ENCODE measurements at places on chromosomes 6 and 20.

- DNase-seq = no peak
Observed at GRCh38 chr6:33739571-33739970, 7.1 kb downstream of the IP6K3 start.

DNA sequence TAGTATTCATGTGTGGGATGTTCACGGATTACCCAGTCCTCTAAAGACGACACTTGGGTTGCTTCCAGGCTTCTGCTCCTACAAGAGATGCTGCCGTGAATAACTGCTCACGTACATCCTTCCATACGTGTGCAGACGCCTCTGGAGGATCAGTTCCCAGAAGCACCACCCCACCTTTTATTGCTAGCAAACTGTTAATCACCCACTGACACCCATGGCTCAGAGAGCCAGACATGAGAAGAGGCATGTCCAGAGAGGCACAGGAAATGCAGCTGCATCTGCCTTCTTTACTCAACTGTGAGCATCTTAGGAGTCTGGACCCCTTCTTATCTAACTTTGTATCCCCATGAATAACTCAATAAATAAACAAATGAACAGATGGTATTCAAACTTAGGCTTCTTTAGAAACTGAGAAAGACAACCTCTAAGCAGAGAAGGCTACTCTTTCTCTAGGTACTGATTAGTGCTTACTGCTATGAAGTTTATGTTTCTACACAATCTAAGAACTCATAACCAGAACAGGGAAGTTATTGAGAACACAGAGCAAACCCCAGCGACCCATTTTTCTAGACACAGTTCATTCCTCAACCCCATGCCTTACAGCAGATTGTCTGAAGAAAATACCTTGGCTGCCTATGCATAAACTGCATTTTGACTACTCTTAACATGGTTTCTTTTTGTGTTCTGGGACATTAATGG, 228.7 kb upstream of the RREB1 start:
- DNase-seq = no peak

- DNase-seq = no peak
Observed at GRCh38 chr20:63831993-63832686, 1.1 kb upstream of the ZBTB46 start.

DNA sequence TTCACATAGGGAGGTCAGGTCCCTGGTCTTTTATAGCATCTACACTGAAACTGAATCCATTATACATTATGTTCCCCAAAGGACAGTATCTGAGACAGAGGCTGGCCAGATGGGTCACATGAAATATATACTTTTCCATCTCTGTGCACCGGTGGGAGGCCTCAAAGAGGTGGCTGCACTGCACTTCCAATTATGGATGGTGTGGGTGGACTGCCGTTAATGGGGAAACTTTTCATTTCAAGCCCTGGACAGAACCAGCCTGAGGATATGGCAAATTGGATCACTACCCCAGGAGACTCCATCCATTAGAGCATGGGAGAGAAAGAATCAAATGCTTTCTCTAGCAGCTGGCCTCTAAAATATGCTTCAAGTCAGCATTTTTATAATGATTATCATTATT, 280.5 kb upstream of the OPRM1 start:
- DNase-seq = no peak

- no peak for DNase-seq
Observed at GRCh38 chr20:63107449-63108200, 100.9 kb upstream of the BHLHE23 start.

GRCh38 chr6:134768931-134769330, 181.0 kb downstream of the ALDH8A1 start:
- DNase-seq = no peak

DNA sequence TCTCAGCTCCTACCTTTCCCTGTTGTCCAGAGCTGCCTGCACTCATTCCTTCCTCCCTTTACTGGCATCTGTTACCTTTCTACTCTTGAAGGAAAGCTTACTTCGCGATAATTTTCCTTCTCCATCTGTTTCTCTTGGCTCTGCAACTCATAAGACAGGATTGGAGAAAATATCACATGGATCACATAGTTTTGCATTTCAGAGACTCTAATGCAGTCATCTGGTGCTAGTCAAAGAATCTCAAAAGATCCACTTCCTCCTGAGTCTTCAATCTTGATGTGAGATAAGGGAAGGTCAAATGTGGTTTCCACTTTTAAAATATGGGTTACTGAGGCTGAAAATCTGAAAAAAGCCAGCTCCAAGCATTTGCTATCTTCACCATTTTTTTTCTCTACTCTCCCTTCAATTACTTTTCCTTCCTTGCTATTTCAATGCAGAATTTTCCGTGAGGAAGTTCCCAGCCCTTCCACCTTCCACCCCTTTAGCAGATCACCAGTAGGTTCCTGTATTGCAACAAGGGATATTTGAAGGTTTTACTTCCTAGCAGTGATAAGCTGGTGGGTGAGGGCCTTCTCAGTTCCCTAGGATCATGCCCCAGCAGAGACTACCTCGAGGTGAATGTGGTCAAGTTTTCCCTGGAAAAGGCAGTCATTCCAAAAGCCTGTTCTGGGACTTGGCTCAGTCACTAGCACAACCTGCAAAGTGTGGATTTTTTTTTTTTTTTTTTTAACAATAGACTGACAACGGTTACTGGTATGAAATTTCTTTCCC, 62.8 kb upstream of the LRRC1 start:
- no peak for DNase-seq

- DNase-seq = no peak
Observed at GRCh38 chr6:151142676-151143075, 97.1 kb upstream of the AKAP12 start.

GRCh38 chr6:39430871-39431523, 108.5 kb upstream of the KCNK16 start:
- DNase-seq = peak; percentile 72

DNA sequence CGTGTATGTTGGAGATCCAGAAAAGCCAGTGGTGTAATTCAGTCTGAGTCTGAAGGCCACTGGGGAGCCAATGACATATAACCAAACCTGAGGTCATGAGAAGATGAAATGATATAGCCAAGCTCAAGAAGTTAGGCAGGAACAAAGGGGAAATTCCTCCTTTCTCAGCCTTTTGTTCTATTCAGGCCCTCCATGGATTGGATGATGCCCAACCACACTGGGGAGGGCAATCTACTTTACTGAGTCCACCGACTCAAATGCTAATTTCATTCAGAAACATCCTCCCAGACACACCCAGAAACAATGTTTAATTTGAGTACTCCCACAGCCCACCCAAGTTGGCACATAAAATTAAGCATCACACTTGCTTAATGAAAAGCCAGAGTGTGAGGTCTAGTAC, 183.6 kb downstream of the GJA1 start:
- DNase-seq = no peak

- DNase-seq = no peak
Observed at GRCh38 chr6:130065609-130066156, 47.3 kb downstream of the L3MBTL3 start.

DNA sequence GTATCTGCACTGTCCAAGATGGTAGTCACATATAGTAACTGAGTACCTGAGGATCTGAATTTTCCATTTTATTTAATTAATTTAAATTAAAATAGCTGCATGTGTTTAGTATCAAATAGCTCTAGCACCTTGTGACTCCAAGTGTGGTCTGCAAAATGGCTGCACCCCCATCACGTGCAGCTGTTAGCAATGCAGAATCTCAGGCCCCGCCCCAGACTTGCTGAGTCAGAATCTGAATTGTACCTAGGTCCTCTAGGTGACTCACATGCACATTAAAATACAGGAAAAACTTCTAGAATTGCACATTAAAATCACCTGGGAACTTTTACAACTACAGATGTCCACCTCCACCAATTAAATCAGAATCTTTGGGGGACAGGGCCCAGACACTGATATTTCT, 19.2 kb upstream of the FAM83C start:
- no peak for DNase-seq

DNA sequence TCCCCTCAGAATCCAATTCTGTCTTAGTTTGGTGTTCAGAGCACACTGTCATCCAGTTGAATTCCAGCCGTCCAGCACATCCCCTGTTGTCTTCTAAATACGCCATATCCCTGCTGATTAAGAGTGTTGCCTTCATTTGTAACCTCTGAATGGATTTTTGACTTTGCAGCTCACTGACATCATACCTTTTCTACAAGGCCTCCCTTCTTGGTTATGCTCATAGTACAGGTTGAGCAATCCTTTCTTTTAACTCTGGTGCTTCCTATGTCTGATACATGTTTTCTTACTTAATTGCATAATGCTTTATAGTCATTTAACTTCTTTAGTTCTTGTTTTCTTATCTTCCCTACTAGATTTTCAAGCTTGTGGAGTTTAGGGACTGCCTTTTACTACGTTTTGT, 36.4 kb downstream of the XRN2 start:
- DNase-seq = no peak

- no peak for DNase-seq
Observed at GRCh38 chr6:41813469-41813868, 26.0 kb downstream of the TOMM6 start.

DNA sequence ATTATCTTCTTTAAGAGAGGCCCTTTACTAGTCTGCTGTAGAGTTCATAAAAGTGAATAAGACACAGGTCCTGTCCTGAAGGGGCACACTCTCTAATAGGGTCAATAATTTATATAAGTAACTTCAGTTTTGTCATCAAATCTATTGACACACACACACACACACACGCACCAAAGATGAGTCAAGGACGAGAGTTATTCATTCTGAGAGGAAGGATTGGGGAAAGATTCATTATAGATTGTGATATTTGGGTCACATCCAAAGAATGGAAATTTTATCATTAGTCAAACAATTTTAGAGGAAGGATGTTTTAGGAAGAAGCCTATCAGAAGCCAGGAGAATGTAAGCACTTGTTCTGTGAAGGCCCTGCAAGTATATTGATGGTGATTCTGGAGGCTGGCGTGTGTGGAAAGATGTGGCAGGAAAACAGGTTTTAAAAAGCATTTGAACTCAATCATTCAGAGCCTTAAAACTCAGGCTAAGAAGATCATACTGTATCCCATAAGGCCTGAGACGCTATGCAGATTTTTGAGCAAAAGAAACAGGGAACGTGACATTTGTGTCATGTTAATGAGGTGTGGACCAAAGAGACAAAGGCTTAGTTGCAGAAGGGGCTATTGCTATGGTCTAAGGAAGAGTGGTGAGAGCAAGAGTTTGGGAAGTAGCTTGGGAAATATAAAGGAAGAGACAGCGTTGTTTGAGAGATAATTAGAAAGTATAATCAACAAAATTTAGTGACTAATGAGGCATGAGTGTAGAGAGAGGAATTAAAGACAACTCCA, 161.4 kb upstream of the PREP start:
- no peak for DNase-seq

- DNase-seq = no peak
Observed at GRCh38 chr20:3993109-3993508, 22.2 kb downstream of the RNF24 start.

GRCh38 chr6:168017629-168018028, 20.2 kb downstream of the KIF25 start:
- DNase-seq = no peak

- no peak for DNase-seq
Observed at GRCh38 chr6:116530436-116530835, 15.0 kb downstream of the TRAPPC3L start.

GRCh38 chr20:18428490-18429173, 38.2 kb downstream of the DZANK1 start:
- no peak for DNase-seq

GRCh38 chr20:57996936-57997890, 231.2 kb downstream of the ANKRD60 start:
- no peak for DNase-seq

DNA sequence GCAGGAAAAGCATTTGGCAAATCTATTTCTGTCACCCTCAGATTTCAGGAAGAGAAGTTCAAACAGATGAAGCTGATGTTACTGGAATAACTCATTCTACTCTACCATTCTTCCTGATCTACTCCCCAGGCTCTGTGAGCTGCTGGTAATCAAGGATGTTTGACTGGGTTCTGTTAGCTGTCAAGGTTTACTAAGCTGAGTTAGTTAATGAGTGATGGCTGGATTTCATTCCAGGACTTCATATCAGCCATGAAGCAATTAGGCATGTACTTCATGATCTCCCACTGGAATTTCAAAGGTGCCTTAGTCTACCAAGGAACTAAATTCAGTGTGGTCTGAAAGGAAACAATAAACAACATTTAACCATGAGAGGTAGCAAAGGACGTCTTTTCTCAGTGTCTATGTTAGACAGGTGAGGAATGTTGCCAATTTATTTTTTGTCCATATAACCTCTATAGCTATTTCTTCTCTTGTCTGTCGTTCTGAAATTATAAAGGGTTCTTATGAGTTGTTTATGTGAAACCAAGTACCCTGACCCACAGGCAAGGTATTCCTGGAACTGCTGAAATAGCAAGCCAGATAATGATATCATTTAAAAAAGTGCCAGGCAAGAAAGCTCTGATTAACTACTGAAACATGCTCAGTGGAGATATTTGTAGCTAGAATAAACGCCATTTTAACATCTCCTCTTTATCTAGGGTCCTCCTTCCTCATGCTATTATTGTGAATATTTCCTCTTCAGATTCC, 112.9 kb downstream of the BACH2 start:
- no peak for DNase-seq

DNA sequence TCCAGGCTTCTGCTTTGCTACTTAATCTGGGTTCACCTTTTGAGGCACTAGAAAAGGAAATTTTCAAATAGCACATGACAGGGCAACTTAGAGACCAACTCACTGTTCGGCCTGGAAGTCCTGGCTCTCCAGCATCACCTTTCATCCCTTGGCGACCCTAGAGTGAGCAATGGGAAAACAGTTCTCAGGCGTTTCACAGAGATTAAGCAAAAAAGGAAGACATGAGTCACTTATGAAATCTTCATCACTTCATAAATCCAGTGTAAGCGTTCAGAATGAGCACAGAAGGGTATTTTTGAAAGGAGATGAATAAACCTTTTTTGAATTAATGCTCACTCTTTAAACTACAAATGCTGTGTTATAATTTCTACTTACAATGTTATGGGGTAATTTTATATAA, 104.0 kb downstream of the COL12A1 start:
- no peak for DNase-seq

GRCh38 chr20:5863040-5863833, 87.1 kb downstream of the TRMT6 start:
- DNase-seq = no peak

- DNase-seq = no peak
Observed at GRCh38 chr6:51093871-51094270, 275.2 kb downstream of the TFAP2B start.

DNA sequence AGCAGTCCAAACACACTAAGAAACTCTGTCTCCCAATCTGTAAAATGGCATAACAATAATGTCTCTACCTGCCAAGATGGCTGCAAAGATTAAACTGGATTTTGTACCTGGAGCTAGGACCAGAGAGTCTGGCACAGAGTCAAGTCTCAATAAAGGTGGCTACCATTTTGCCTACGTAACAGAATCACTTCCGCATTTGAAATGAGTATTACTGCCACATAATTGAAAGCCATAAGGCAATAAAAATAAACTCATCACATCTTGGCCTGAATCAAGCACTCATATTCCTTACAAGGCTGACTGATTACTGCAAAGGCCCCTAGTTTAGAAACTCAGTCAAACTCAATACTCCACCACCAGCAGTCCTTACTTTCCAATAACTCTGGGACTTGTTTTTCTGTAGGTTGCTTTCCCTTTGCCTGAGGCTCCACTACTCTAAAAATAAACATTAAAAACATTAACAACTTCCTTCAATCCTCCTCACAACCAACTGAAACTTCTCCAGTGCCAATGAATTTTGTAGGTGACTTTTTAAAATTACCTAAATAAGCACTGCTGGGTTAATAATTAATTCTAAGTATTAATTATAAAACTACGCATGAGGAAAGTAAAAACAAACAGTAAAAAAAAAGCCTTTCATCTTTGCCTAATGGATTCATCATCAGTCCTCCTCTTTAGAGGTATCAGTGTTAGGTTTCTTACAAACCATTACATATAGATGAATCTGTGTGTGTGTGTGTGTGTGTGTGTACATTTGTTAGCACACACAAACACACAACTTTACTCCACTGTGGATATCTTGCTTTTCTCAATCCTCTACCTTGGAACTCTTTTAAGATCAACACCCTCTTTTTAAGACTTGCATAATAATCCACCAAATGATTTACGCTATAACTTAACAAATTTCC, 3.7 kb downstream of the KIF16B start:
- DNase-seq = no peak

Data from substantia nigra (tissue), 51 donors.